ENCODE measurements at places on chromosomes 6 and 20.

- DNase-seq: no peak
Measured at GRCh38 chr6:108941859-108942258, 93.6 kb downstream of the ARMC2 start.

DNA sequence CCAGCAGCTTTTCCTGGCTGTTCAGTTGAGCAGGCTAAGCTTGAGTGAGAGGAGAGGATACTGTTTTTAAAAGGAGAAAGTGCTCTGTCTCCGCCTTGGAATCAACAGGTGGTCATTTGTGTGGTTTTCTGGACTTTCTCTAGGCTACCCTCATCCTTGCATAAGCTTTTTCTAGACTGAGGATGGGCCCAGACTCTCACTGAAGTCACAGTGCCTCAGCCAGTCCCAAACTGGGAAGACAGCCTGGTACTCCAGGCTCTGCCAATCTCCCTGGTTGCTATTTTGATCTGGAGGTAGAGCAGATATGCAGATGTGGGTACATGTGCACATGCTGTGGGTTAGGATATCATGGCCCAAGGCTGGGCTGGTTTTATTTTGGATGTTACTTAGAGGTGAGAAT lies 7.0 kb downstream of the SCUBE3 start:
- no peak for DNase-seq

GRCh38 chr6:28816909-28817807 lies 106.6 kb downstream of the TRIM27 start:
- peak; percentile 46 for DNase-seq

- no peak for DNase-seq
Measured at GRCh38 chr6:6865611-6866010, 242.2 kb upstream of the RREB1 start.

DNA sequence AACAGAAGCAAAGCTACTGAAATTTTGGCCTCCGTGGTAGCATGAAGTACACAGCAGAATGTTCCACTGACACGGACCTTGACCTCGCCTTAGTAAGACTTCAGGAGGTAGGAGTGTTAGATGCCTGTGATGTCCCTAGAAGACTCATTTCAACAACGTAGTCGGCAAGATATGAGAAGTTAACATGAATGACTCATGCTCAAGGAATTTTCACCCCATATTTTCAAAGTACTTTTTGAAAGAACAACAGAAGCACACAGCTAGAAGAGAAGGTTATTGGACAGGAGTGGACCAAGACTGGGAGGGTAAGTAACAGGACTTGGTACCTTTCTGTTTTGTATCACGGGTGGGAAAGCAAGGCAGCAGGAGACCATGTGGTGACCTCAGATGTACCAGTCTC lies 78.0 kb downstream of the DZANK1 start:
- DNase-seq: no peak

DNA sequence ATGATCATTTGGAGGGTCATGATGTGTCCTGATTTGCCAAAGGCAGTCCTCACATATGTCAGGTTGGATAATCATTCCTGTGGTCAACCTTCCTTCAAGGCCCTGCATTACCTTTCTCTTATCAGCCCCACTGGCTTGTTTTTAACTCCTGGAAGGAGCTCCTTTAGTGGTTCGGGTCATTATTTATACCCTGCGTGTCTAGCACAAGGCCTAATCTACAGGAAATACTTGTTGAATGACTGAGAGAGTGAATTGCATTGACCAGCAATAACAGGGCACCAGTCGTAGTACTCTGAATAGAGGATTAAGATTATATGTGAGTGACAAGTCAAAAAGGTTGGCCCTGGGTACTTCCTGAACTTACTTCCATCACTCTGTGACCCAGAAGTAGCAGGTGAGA lies 4.5 kb downstream of the HIVEP2 start:
- no peak for DNase-seq

- no peak for DNase-seq
Measured at GRCh38 chr6:141354191-141354955, 778.4 kb upstream of the GJE1 start.

- no peak for DNase-seq
Measured at GRCh38 chr6:40523505-40524172, 63.5 kb downstream of the LRFN2 start.

DNA sequence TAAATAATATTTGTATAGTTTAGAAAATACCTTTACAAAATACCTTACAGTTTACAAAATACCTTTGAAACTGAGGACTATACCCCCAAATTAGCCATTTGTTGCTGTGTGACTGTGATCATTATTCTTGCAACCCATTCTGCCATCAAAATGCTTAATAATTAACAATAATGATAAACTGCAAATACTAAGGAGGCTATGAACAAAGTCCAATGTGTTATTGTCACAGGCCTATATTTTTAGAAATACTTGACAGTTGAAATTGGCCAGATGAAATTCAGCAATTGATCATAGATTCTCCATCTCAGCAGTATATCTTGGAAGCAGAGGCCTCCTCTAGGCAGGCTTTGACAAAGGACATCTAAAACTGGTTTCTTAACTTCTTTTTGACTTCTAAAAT lies 178.6 kb downstream of the HS3ST5 start:
- DNase-seq: no peak

GRCh38 chr20:46204594-46205186 lies 86.6 kb downstream of the CD40 start:
- no peak for DNase-seq

GRCh38 chr6:37521674-37522073 lies 22.0 kb upstream of the CCDC167 start:
- no peak for DNase-seq

- no peak for DNase-seq
Measured at GRCh38 chr6:132708771-132709170, 5.1 kb downstream of the VNN1 start.

GRCh38 chr6:109304284-109305015 lies 77.8 kb downstream of the CD164 start:
- DNase-seq: no peak

DNA sequence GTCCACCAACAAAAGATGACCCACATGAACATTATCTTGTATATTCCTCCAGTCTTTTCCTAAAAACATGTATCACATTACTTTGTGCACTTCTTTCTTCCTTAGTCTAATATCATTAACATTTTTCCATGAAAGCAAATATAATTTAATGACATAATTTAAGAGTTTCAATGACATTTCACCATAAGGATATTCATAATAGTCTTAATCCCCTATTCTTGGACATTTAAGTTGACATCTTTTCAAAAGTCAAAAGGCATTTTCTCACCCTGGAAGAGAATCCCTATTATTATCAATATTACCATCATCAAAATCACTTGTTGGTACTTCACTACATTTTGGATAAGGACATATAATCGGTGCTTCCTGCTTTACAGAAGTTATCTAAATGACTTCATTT lies 31.3 kb downstream of the EPHA7 start:
- no peak for DNase-seq

- DNase-seq: no peak
Measured at GRCh38 chr6:132236281-132236680, 165.0 kb downstream of the MOXD1 start.

DNA sequence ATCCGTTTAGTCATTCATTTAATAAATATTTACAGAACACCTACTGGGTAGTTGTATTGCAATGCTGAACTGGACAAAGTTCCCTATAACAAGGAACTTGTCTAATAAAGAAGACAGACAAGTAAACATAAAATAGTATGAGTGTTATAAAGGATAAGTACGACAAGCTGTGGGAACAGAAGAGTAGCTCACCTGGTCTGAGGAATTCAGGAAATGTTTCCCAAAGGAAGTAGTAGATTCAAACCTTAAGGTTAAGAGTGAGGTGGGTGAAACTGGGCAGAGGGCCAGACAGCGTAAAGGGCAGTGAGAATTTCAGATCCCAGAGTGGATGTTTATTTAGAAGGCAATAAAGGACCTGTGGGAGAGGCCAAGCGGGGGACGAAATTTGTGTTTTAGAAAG lies 72.3 kb upstream of the CD2AP start:
- no peak for DNase-seq

DNA sequence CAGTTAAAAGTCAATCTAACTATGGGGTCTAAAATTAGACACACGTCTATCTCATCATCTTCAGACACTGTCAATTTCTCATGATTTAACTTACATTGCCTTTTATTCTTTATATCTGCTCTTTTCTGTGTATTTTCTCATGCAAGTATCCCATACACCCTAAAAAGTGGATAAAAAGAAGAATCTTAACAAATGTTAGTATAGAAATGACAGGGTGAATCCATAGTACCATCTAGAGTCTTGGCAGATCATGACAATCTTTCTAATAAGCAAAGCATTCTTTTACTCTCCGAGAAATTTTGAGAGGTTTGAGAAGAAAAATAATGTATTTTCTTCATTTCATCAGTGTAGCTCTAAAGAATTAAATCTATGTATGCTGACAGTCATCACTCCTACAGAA lies 382.7 kb downstream of the C6orf118 start:
- no peak for DNase-seq

- DNase-seq: no peak
Measured at GRCh38 chr20:50915424-50915823, 15.8 kb downstream of the ADNP start.

- peak; percentile 75 for DNase-seq
Measured at GRCh38 chr6:145669627-145670034, 65.7 kb downstream of the EPM2A start.

- no peak for DNase-seq
Measured at GRCh38 chr6:128192972-128193371, 292.1 kb upstream of the THEMIS start.

DNA sequence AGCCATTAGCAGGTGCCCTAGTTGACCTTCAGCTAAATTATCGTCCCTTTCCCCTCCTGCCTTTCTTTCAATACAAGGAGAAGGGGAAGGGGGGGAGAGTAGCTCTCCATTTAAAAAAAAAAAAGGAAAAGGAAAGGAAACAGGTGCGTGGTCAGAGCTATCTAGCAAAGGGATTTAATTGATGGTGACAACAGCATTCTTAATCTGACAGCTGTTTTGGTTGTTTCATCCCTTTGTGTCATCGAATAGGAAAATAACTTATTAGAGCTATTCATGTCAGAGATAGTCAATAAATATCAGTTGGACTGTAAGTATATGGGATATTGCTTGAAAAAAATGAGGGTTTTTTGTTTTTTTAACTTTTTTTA lies 195.2 kb upstream of the SASH1 start:
- no peak for DNase-seq

- no peak for DNase-seq
Measured at GRCh38 chr20:23335521-23335920, 15.1 kb upstream of the NXT1 start.

DNA sequence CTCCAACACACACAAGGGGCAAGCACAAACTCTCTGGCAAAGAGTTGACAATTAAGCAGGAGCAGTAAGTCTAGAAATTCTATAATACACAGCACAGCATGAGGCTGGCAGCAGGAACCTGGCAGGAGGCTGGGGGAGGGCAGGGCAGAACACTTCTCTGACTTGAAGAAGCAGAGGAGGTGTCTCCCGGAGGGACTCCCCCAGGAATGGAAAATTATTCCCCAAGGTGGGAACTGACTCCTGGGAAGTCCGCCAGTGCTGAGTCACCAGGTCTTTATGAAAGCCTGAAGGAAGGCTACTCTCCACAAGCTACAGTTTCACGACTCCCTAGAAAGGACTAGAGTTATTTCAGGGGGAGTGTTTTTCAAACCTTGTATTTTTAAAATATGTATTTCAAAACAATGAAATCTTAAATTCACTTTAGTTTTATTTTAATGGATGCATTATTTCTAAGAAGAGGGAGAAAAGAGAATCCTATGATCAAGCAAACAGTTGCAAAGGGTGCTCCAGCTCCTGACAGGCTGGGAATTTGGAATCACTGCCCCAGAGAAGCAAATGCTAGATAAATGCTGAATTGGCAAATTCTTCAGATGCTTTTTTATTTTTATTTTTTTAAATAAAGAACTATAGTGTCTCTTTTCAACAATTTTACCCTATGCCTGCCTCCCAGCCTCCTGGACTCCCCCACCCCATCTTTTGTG lies 192.8 kb downstream of the LY86 start:
- peak; percentile 39 for DNase-seq

DNA sequence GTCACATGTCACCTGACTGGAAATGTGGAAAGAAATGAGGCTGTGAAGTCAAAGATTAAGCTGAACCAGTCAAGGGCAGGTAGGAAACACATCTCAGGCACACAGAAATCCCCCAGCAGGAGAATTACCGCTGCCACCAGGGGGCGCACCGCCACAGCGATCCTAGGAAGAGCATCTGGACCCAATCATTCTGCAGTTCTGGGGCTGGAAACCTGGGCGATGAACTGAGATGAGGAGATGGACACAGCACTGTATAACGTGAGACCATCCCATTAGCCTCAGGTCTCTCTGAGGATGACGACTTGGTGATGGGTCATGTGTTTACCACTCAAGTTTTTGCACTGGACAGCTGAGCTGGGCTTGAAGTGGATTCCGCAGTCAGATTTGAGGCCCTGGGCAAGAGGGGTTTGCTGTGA lies 6.5 kb upstream of the SLC24A3 start:
- no peak for DNase-seq

- DNase-seq: no peak
Measured at GRCh38 chr6:121748850-121749249, 313.4 kb downstream of the GJA1 start.

GRCh38 chr6:33692760-33693158 lies 18.7 kb downstream of the UQCC2 start:
- DNase-seq: no peak

DNA sequence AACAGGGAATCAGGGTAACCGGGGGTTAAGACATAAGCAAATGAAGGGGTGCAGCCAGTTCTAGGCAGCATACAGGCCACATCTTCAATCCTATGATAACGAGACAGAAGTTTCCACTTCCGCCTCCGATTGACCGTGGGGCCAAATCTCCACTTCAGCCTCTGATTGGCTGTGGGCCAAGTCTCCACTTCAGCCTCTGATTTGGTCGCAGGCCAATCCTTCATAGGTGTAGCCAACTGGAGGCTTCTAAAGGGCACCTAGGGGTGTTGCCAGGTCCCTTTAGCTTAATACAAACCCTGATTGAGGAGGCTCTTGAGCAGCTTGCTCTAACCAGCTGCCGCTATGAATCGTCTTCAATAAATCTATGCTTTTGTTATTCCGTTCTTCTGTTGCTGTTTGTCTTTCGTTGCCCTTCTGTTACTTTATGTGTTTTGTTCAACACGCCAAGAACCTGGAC lies 2.1 kb upstream of the ERGIC3 start:
- no peak for DNase-seq

DNA sequence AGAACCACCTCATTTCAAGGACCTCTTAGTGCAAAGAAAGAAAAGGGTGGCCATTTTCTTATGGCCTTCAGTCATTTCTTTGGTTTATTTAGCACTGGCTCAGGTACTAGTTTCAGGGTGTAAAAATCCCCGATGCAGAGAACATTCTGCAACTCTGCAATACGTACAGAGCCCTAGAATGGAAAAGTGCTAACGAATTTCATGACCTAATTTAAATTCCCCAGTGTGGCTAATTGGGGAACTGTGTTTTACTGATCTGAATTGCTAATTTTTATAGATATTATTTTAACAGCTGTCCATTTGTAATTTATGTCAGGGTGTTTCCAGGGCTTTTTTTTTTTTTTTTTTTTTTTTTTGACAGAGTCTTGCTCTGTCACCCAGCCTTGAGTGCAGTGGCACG lies 160.7 kb downstream of the UST start:
- DNase-seq: no peak

Data from GM04503 (cell line).